ENCODE measurements at places on chromosomes 7 and 10.

DNA sequence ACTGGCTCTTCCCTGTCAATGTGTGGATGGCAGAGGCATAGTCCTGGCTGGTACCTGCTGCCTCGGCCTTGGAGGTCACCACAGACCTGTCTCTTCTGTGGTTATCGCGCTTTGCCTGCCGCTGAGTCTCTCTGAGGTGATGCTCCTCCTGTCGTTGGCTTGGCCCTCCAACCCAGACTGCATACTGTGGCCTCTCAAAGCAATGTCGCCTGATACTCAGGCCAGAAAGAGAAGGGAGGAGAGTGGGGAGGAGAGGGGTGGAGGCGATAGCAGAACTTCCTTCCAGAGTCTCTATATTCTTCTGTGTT, 133.2 kb upstream of the KCNMA1 start:
- DNase-seq = no peak

GRCh38 chr7:110105307-110105706, 985.6 kb upstream of the LRRN3 start:
- DNase-seq = no peak

DNA sequence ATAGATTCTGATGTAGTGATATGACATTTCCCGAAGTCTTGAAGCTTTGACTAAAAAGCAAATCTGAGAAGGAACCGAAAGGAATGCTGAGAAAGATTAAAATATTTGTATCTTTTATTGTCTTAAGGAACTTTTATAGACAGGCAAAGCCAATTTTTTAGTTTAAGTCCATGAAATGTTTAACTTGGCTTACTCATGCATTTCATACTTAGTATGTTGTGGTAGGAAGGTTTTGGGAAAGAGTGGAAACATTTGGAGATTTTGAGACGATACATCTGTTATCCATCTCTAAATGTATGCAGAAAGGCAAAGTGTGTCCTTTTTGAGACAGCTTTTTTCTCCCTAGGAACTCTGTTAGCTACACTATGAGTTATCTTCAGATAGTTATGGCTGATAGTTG, 10.1 kb downstream of the TBC1D12 start:
- no peak for DNase-seq

- no peak for DNase-seq
These were observed 420.5 kb upstream of the GALNT17 start for GRCh38 chr7:70711452-70711851.

DNA sequence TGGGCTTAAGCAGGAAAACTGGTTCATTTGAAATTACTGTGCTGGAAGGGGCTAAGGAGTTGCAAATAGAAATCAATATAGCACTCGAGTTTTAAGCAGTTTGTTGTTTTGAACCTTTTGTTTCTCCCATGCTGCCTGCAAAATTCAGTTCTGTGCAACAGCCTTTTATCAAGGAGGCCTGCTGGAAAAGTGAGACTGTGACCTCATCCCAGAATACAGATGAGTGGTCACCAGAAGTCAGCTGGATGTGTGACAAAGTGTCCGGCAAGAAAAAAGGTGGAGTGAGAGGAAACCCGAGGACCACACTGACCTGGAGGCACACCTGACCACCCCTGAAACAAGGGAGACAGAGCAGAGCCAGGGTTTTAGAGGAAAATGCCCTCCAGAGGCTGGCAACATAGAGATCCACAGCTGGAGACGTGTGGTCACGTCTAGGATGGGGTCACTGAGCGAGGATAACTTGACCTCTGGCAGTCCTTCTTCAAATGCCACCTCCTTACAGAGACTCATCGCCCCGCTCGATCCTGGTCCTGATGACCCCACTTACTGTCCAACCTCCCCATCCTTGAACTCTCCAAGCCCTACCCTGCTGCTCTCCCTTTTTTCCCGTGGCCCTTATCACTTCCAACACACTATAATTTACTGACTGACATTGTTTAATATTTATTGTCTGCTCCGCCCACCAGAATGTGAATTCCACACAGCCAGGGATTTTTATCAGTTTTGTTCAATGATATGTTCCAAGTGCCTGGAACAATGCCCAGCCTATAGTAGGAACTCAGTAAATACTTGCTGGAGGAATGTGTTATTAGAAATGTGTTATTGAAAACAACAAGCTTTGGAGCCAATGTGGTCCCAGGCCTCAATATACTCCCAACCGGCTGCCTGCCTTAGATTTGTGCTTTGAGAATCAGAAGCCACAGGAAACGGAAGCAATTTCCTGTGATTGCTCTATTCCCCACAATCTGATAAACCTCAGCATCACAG, 243.8 kb downstream of the GLI3 start:
- DNase-seq = no peak

GRCh38 chr10:94194256-94194655, 168.5 kb downstream of the NOC3L start:
- no peak for DNase-seq

DNA sequence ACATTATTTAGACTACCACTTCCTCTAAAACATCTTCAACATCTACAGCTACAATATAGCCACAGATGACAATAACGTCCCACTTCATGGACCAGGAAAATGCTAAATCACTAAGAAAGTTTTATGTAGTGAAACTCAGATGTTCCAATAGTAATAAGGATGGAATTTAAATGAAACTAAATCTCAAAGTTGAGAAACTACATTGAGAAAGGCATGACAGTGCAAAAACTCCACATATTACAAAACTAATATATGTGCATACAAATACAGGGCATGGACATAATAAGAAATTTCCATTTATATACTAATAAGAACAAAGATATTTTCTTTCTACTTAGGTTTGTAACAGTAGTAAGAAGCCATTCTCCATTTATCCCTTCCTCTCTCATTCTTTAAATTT, 31.1 kb downstream of the POT1 start:
- no peak for DNase-seq

DNA sequence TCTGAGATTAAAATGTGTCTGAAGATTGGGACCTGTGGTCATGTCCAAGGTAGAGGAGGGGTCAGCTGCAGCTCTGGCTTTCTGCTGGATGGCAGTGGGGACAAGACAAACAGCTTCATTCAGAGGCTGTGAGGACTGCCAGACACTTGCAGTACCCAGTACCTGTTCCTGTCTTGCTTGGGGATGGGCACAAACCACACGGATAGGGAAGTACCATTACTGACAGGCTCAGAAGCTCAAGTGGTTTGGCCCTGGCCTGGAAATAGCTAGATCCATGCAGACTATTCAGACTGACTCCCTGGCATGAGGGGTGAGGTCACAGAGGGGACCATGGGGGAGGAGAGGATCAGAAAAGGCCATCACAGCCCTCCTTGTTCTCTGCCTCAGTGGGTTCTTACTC, 56.0 kb upstream of the COMTD1 start:
- no peak for DNase-seq

DNA sequence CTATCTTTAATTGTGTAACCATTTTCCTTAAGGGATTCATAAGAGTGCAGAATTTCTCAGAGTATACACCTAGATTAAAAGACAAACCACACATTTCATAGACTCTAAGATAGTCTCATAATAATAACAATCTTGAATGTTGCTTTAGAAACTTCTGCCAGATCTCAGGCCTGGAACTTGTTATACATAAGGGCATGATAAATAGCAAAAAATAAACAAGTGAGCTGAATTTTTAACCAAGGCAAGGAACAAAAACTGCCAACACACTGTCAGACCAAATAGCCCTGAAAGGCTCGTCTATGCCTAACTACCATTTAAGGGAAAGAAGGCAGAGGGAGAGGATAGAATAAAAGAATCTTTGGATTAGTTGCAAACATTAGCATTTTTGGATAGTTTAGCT, 65.8 kb upstream of the SEMA3C start:
- no peak for DNase-seq

- DNase-seq = no peak
These were observed 254.8 kb upstream of the PITRM1 start for GRCh38 chr10:3427347-3427746.

GRCh38 chr10:90424730-90425129, 433.1 kb downstream of the HTR7 start:
- DNase-seq = no peak

- DNase-seq = no peak
These were observed 161.2 kb downstream of the JCAD start for GRCh38 chr10:29897999-29898716.

- DNase-seq = no peak
These were observed 628 bp downstream of the HPSE2 start for GRCh38 chr10:99234791-99235657.

GRCh38 chr10:85791818-85792532, 574.6 kb downstream of the GRID1 start:
- no peak for DNase-seq

Data from activated CD8-positive, alpha-beta memory T cell treated with anti-CD3 and anti-CD28 coated beads for 1 hour (primary cell).